ENCODE measurements at places on chromosomes 1 and 21. TPM values are rescaled to one million over a fixed set of nuclear protein-coding genes. Genes with fewer than 3 reads are reported as not detected.

DNA sequence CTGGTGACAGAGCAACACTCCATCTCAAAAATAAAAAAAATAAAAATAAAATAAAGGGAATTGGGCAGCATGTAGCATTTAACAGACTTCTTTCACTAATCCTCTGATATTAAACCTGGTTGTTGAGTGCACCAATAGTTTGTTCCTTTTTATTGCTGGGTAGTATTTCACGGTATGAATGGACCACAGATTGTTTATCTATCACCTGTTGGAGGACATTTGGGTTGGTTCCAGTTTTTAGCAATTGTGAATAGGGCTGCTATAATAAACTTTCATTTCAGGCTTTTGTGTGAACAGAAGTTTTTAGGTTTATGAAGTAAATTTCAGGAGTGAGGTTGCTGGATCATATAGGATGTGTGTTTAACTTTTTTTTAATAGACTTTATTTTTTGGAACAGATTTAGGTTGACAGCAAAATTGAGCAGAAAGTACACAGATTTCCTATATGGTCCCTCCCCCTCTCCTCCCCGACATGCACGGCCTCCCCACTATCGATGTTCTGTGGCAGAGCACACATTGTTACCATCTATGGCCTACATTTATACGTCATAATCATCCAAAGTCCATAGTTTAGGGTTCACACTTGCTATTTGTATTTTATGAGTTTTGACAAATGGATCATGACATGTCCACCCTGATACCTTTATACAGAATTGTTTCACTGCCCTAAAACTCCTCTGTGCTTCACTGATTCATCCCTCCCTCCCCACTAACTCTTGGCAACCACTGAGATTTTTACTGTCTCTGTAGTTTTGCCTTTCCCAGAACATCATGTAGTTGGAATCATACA is 66.1 kb upstream of the TMPRSS2 start:
- DNase-seq: no peak

DNA sequence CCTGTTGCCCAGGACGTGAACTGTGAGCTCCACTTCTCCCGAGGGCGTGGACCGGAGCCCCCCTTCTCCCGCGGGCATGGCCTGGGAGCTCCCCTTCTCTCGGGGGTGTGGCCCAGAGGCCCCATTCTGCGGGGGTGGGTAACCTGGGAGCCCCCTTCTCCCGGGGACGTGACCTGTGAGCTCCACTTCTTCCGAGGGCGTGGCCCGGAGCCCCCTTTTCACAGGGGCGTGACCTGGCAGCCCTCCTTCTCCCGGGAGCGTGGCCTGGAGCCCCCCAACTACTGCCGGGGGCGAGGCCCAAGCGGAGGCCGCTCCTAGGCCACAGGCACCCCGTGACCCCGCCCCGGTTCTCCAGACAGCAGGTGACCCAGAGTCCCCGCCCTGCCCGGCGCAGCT is 320 bp downstream of the C1orf174 start:
- no peak for DNase-seq

DNA sequence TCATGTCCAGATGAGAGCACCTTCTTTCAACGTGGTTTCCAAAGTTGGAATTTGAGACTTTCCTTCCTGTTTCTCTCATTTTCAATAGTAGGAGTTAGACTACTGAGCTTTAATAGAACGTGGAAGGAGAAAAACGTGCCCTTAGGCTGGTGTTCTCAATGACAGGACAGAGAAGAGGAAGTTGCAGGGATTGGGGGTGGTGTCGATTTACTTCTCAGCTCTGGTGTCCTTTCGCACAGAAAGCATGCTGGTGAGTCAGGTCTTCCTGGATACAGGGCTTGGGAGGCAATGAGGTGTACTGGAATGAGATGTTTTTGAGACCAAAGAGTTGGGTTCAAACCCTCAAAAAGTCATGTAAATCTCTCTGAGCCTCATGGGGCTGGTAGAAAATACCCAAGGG is 67.1 kb downstream of the HIVEP3 start:
- no peak for DNase-seq

DNA sequence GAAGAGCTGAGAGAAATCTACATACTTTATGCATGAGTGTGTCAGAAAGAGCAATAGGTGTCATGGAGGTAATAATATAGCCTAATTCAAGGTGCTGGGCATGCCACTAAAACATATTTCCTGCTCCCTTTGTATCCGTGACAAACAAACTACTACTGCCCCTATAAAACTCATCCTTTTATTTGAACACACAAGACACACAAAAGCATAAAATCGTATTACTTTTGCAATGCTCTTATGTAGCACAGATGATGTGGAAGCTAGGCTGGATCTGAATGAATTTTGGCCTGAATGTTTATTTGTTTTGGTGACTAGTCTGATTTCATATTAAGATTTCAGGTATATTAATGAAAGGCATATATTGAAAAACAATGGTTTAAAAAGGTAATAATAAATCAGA is 239.3 kb upstream of the NEGR1 start:
- no peak for DNase-seq

Gene METTL18
- total RNA-seq: 9.0 TPM

GRCh38 chr1:19063122-19063521 is 106.6 kb upstream of the IFFO2 start:
- DNase-seq: no peak

Gene LPAR3
- 0.82 TPM for total RNA-seq

DNA sequence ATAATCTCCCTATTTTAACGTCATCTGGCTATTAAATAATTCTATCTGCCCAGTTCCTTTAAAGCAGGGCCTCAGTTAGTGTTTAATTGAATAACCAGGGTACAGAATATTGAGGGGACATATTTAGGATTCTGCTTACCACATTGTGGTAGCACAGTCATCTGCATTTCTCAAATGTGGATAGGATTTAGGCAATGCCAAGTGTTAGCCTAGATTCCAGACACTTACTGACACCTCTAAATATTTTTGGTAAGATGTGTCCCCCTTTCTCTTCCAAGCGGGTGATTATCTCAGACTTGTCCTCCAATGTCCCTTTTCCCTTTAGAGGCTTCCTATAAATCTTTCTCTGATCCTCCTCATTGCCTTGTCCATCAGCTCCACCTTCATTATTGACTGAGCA is 160.8 kb upstream of the HOOK1 start:
- no peak for DNase-seq

Gene FAM131C
- 1.2 TPM for total RNA-seq

Data from frontal cortex (tissue), 4 donors.